Astrocyte of the cerebellum (primary cell): ENCODE measurements at places on chromosomes 3 and 15.

DNA sequence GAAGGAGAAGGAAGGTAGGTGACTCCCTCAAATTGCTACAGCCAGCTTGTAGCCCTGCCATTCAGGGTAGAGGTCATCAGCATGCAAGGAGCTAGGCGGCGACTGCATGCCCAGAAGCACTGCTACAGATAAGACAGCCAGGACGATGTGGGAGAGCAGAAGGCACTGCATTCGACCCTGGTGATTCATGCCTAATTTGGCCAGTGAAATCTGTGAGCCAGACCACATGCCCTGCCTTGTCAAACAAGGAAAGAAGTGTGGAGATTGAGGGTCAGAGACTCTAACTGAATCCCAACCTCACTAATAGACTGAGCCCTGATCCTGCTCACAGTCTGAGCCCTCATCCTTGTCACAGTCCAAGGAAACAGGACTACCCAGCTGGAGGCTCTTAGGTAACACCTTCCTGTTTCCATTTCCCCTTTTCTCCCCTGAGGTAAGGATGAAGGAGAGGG lies 86.6 kb downstream of the LINGO1 start:
- peak; percentile 71 for DNase-seq

DNA sequence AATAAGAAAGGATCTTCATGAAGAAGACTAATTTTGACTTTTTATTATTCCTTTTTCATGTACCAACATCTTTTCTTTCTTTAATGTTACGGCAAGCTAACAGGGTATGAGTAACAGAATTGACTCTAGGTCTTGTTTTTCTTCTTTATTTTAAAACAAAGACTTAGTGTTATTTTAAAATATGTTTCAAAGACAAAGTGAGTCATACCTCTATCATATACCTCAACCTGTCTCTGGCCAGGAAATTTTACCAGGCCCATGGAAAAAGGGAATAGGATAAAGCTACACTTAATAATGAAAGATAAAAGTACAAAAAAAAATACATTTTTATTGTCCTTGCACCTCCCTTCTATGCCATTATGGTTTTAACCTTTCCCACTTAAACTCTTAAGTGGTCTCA lies 57.4 kb downstream of the ZNF148 start:
- no peak for DNase-seq

DNA sequence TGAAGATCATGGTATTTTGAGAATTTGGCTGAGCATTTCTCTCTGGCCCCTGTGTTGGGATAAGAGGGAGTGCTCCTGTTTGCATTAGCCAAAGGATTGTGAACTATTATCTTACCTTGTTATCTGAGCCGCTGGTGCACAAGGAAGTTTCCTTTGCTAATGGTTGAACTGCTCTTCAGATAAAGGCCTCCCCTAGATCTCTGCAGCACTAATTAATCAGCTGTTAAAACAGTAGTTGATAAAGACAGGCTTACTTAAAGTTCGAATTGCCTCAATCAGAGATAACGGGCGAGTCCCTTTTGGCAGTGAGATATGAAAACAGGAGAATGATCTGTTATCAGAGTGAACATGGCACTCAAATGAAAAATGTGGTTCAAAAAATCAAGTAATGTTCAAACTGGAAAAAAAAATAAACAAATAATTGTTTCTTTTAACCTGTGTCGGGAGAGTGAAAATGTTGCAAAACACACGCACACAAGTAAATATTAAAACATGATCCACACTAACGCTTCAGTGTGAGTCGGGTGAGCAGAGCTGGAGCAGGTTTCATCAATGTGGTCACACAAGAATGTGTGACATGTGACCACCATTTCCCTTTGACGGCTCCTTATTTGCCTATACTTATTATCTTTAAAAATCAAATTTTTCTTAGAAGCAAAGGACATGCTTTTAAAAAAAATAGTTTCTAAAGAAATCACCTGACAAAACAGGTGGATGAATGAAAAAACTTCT lies 469.1 kb downstream of the SOX2 start:
- no peak for DNase-seq

DNA sequence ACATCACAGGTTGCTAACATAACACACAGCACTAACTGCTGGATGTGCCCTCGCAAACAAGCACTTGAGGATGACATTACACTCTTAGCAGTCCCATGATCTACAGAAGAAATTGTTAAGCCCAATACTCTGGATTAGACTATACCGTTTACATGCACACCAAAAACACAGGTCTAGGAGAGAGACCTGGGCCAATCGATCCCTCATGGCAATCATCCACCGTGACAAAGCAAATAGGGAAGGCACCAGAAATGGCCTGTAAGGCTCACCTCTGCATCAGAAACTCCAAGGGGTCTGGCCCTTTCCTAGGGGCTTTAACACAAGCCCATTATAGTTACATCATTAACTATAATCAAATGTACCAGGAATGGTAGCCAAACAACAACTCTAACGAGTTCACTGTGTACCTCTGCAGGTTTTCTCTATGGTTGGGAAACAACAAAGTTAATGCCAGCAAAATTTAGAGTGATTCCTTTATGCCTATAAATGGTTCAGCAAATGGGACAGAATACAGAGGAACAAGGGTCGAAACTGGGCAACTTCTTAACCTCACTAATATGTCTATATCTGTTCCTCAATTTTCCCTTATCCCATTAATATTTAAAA lies 18.5 kb downstream of the TRANK1 start:
- DNase-seq = no peak

GRCh38 chr3:101278727-101279126 lies 41.6 kb downstream of the IMPG2 start:
- DNase-seq = no peak

GRCh38 chr3:100702082-100702979 lies 7.0 kb upstream of the TFG start:
- DNase-seq = no peak

GRCh38 chr3:64344721-64345207 lies 119.5 kb upstream of the PRICKLE2 start:
- DNase-seq = peak; percentile 61

DNA sequence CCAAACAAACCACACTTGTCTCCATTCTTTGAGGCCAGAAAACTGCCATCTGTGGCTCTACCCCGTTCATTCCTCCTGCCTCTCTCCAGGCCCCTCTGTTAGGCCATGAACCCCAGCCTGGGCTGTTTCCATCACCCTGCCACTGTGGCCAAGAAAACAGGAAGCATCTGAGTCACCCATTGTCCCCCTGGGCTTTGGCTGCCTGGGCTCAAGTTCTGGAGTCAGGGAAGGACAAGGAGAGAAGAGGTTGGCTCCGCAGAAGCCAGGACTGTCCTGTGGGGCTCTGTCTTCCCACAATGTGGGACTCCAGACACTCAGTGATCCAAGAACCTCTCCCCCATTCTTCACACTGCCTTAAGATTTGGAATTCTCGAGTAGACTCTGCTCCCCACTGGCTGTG lies 14.8 kb upstream of the LCTL start:
- DNase-seq = peak; percentile 13

DNA sequence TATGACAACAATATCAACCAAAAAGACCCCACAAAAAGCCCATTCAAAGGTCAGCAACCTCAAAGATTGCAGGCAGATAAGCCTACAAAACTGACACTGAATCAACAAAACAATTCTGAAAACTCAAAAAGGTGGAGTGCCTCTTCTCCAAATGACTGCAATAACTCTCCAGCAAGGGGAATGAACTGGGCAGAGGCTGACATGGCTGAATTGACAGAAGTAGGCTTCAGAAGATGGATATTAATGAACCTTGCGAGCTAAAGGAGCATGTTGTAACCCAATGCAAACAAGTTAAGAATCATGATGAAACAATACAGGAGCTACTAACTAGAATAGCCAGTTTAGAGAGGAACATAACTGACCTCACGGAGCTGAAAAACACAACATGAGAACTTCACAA lies 20.4 kb upstream of the SLC25A38 start:
- no peak for DNase-seq

DNA sequence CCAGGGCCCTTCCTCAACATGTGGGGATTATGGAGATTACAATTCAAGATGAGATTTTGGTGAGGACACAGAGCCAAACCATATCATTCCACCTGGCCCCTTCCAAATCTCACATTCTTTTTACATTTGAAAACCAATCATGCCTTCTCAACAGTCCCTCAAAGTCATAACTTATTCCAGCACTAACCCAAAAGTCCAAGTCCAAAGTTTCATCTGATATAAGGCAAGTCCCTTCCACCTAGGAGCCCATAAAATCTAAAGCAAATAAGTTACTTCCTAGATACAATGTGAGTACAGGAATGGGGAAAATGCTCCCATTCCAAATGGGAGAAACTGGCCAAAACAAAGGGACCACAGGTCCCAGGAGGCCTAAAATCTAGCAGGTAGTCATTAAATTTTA lies 309.5 kb upstream of the SLITRK3 start:
- no peak for DNase-seq

DNA sequence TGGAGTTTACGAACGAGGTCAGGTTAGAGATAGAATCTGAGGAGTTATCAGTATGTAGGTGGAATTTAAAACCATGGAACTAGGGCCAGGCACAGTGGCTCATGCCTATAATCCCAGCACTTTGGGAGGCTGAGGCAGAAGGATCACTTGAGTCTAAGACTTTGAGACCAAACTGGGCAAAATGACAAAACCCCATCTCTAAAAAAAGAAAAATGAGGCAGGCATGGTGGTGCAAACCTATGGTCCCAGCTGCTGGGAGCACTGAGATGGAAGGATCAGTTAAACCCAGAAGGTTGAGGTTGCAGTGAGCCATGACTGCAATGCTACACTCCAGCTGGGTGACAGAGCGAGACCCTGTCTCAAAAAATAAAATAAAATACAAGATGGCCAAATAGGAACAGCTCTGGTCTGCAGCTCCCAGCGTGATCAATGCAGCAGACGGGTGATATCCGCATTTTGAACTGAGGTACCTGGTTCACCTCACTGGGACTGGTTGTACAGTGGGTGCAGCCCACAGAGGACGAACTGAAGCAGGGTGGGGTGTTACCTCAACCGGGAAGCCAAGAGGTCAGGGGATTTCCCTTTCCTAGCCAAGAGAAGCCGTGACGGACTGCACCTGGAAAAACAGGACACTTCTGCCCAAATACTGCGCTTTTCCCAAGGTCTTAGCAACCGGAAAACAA lies 33.3 kb downstream of the ZMAT3 start:
- no peak for DNase-seq

GRCh38 chr3:80785475-80785874 lies 976.0 kb downstream of the GBE1 start:
- DNase-seq = no peak

- DNase-seq = no peak
Measured at GRCh38 chr3:175015056-175015635, 156.0 kb downstream of the NAALADL2 start.

DNA sequence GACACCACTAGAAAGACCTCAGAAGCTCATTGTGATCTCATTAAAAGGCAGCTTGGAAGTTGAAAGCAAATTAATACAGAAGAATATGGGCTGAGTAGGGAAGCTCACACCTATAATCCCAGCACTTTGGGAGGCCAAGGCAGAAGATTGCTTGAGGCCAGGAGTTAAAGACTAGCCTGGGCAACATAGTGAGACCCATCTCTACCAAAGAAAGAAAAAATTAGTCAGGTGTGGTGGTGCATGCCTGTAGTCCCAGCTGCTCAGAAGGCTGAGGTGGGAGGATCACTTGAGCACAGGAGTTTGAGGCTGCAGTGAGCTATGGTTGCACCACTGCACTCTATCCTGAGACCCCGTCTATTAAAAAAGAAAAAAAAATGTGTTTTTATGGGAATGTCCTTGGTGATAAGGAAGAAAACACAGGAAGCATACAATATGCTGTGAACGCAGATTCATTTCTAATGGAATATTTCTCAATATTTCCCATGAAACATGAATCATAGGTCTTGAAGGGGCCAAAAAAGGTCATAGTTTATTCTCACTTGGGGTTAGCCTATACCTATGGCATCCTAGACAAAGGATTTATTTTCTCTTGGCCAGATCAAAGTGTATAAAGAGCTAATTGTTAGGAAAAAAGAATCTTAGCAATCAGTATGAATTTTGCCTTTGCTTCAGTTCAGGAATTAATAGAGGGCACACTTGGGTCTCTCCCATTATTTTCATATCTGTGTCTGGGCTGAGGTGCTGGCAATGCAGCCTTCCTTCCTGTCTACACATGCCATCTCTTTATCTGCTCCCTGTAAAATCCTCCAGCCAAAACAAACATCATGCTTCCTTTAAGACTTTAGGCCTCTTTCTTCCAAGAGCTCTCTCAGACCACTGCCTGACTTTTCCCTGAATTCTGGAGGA lies 98.2 kb downstream of the FNDC3B start:
- no peak for DNase-seq

DNA sequence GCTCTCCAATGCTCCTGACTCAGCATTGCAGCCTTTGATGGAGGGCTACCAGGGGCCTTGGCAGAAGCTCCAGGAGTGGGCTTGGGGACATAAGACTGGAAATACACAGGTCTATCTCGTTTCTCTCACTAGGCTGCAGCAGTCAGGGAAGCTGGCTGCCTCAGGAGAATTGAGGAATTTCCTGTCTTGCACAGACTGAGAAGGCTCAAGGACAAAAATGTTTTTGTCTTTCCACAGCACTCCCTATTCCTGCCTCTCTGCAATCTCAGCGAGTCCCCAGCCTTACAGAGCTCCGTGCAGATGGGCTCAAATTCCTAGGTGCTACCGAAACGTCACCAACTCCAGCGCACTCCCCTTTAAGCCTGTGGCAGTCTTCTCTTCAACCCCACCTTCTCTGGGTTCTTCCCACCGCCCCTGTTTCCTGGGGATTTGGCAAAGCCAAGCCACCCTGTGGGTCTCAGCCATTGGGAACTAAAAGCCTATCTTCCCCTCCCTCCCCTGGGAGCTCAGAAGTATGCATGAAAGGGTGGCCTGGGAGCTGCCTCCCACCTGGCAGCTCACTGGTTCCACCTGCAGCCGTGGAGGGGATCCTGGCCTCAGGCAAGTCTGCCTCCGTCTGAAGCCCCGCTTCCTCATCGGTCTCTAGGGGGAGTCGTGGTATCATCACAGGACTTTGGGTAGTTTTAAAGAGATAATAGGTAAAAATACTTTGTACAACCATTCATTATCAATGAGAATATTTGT lies 322.6 kb upstream of the FRG2C start:
- DNase-seq = no peak

GRCh38 chr3:173770796-173771573 lies 373.4 kb downstream of the NLGN1 start:
- DNase-seq = no peak

DNA sequence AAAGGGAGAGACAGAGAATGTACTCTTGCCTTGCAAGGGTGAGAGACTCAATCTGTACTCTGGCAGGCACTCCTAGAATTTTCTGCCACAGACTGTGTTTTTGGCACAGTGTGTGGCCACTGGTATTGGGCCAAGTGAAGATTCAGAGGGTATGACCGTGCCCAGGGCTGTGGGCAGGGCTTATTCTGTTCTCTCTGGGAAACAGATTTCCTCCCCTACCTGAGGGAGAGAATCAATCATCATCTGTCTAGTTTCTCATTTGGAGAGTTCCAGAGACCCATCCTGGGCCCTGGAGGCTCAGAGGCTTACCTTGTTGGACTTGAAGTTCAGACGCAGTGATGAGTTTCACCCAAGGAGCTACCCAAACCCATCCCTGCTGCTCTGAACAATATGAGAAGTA lies 28.2 kb downstream of the CSTA start:
- no peak for DNase-seq

- DNase-seq = no peak
Measured at GRCh38 chr3:77795013-77795412, 755.1 kb downstream of the ROBO2 start.
